ENCODE measurements at places on chromosomes 7 and 10. TPM values are rescaled to one million over a fixed set of nuclear protein-coding genes. Genes with fewer than 3 reads are reported as not detected.

Gene FAM25A
- not detected for total RNA-seq

DNA sequence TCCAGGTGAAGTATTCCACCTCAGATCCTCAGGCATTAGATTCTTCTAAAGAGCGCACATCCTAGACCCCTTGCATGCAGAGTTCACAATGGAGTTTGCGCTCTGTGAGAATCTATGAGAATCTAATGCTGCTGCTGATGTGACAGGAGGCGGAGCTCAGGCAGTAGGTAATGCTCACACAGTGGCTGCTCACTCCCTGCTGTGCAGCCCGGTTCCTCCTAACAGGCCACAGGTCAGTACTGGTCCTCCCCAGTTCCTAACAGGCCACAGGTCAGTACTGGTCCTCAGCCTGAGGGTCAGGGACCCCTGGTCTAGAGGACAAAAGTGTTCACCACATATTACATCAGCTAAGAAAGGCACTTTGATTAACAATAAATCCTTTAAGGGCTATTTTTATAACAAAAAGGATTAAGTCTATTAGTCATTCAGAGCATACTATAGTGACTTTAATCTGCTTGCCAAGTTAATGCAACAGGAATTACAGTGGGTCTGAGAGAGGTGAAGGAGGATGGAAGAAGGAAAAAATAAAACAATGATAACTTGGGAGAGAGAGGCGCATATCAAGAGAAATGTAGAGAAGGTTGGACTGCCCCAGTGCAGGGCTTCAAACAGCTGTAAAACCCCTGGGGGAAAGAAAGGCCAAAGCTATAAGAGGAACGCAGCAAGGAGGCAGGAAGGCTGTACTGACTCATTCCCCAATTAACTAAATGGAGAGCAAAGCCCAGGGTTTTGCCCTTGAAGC lies 49.2 kb downstream of the CUL2 start:
- DNase-seq = no peak
- peaks cover 2% of the 10 kb centered on the region for H3K4me1 ChIP-seq
- no peak overlapping the region for H3K27ac ChIP-seq
- H3K4me3 ChIP-seq = no peak overlapping the region

Gene PDE6C
- total RNA-seq = not detected

DNA sequence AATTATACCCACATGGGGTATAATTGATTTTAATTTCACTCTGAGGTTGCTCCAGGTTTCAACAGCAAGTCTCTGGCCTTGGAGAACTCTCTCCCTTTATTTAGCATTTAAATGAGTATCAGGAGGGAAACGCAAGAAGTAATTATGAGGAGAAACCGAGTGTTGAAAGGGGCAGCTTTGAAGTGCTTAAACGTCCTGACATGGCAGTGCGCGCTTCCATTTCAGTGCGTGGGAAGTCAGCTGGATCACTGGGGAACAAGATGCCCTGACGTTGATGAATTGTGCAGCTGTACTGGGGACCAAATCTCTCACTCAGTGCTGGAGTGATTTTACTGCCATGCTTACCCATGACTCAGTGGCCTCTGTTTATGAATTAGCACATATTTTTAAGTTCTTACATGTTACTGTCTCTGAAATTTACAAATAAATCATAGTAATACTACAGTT lies 106.0 kb upstream of the PRR15 start:
- H3K27ac ChIP-seq = no peak overlapping the region
- H3K4me3 ChIP-seq = no peak overlapping the region
- H3K36me3 ChIP-seq = no peaks in the 10 kb centered on the region
- peaks cover 7% of the 10 kb centered on the region for H3K4me1 ChIP-seq
